ENCODE measurements at places on chromosomes 11 and 22. TPM values are rescaled to one million over a fixed set of nuclear protein-coding genes. Genes with fewer than 3 reads are reported as not detected.

Gene SLC1A2
- total RNA-seq = 23.7 TPM

Gene KRTAP5-2
- not detected for total RNA-seq

Gene GSTT2
- 0.32 TPM for total RNA-seq

Gene FIBP
- 144 TPM for total RNA-seq

Gene KCNQ1OT1
- 6.1 TPM for total RNA-seq

Gene BAIAP2L2
- 2.3 TPM for total RNA-seq

Gene LDHAL6A
- not detected for total RNA-seq

Gene OR4A16
- not detected for total RNA-seq

Gene ALDH3B1
- 27.1 TPM for total RNA-seq

Gene OSM
- 0.43 TPM for total RNA-seq

Gene PRDM11
- total RNA-seq = 6.5 TPM

Gene SOX6
- total RNA-seq = 22.0 TPM

Gene MS4A6A
- total RNA-seq = not detected

Gene PLEKHA7
- total RNA-seq = 0.64 TPM

Gene POTEH
- total RNA-seq = not detected

Gene HOATZ
- not detected for total RNA-seq

Gene OR51B5
- 0.32 TPM for total RNA-seq

Gene PIK3IP1
- 18.0 TPM for total RNA-seq

Gene ARHGEF17
- total RNA-seq = 78.3 TPM

Gene MAFF
- 19.4 TPM for total RNA-seq

Gene SNX32
- under 0.01 TPM for total RNA-seq

Gene C11orf16
- total RNA-seq = not detected

Data from fibroblast of villous mesenchyme (primary cell).